Kidney epithelial cell (primary cell): ENCODE measurements at places on chromosomes 16 and 17.

- DNase-seq = no peak
Observed at GRCh38 chr16:52364500-52364899, 182.4 kb downstream of the TOX3 start.

- DNase-seq = no peak
Observed at GRCh38 chr17:5237541-5238016, 2.9 kb upstream of the SCIMP start.

- no peak for DNase-seq
Observed at GRCh38 chr16:9780831-9781230, 401.4 kb downstream of the GRIN2A start.

- DNase-seq = peak; percentile 61
Observed at GRCh38 chr16:85514598-85515318, 98.4 kb upstream of the GSE1 start.

DNA sequence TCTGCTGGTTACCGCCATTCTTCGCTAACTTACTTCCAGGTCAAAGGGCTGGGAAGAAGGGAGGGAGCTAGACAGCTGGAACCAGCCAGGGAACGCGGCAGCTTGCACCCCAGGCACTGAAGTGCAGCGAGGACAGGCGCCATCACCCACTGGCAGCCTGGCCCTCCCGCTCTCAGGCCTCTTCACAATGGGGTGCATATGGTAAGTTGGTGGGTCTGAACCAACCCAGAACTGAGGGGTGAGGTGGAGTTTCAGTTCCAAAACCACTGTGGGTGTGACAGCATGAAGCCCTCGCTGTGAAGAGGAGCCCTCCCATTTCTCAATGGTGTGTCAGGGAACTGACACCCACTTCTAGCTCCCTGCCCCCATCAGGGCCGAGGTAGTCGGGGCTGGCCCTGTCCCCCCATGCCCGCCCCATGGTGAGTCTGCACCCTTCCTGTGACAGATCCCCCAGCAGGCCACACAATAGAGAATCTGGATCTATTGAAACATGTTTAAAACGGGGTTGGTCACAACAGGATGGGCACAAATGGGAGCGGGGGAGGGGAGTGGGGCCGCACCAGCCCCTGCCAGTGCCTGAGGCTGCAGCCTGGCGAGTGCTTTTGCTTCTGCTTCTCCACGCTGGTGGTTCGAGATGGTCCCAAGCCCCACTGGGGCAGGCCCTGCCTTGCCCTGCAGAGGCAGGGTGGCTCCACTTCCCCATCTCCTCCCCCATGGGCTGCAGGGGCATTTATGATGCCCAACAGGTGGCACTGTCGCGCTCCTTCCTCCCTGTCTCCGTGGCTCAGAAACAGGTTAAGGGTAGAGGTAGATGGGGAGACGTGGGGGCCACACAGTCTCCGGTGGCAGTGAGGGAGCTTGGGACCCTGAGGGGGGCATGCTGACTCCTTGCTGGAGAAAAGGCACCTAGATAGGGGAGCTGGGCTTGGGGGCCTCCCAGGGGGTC lies 2.3 kb downstream of the LIMD2 start:
- no peak for DNase-seq

DNA sequence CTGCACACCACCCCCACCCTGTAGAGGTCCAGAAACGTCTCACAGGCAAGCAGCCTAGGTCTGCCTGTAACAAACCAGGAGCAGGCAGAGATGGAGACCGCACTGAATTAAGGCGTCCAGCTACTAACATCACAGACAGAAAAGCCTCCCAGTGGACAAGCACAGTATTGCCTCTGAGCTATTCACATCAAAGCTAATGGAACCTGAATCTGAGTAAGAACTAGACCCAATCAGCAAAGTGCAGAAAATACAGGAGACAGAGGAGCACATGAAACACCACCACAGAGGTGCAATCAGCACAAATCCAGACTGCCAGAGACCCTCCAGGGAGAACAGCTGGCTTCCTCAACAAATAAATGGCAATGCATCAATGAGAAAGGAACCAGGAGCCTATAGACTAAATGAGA lies 22.2 kb upstream of the PEMT start:
- peak; percentile 43 for DNase-seq

DNA sequence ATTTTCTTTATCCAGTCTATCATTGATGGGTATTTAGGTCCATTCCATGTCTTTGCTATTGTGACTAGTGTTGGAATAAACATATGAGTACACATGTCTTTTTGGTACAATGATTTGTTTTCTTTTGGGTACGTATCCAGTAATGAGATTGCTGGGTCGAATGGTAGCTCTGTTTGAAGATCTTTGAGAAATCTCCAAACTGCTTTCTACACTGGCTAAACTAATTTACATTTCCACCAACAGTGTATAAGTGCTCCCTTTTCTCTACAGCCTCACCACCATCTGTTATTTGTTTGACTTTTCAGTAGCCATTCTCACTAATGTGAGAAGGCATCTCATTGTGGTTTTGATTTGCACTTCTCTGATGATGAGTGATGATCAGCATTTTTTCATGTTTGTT lies 103.7 kb downstream of the GOSR1 start:
- no peak for DNase-seq

DNA sequence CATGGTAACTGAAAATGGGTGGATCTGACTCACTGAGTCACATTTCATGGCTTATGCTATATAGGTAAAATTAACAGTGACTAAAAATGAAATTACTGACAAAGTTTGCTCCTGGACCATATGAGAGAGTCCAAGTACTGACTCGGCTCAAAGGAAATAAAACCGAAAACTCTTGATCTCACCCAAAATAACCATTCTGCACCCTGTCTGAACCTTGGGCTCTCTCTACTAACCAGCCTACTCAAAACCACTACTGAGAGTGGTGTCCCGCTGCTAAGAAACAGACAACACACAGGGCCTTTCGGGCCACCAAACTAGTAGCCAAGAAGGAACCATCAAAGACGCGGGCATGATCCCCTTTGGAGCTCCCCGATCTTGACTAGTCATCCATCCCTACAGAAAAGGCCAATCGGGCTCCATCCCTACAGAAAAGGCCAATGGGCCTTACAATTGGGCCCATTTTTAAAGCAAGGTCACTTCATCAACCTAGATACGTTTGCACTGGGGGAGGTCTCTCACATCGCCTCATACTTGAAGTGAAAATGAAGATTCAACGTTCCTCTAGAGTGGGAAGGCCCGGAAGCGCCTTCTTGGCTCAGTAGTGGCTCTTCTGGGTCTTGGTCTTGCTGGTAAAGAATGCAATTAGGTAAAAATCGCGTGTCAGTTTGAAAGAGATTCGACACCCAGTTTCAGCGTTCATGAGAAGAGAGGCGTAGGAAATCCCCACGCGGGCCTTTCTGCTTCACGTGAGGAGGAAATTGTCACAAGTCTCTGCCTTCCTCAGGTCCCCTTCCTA lies 720 bp upstream of the ZPBP2 start:
- DNase-seq = no peak

- DNase-seq = no peak
Observed at GRCh38 chr17:61250335-61250890, 149.2 kb upstream of the TBX2 start.

DNA sequence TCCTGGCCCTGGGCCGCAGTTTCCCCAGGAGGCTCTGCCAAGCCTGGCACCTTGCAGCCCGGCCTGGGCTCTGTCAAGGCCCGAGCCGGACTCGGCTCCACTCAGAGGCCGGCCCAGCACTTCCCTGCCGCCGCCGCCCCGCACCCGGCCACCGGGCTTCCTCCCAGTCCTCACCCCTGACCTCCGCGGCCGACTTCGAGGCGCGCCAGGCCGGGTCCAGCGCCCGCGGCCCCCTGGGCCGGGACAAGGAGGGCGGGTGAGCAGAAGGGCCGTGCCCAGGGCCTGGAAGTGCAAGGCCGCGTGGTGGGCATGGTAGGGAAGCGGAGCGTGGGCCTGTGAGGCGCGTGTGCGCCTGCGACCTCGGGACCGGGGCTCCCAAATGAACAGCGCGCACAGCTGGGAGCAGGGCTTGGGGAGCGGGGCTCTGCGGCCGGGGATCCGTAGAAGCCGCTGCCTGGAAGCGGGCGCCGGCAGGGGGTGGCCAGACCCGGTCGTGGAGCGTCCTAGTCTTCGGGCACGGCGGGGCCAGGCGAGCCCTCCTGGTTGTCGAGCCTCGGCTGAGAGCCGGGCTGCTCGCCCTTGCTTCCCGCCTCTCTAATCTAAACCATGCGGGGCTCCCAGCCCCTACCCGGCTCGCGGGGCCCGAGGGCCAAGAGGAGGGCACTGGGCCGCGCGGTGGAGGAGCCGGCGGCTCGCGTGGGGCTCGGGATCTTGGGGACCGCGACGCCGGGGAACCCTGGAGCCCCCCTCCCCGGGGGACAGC lies 503 bp upstream of the TBX4 start:
- no peak for DNase-seq

DNA sequence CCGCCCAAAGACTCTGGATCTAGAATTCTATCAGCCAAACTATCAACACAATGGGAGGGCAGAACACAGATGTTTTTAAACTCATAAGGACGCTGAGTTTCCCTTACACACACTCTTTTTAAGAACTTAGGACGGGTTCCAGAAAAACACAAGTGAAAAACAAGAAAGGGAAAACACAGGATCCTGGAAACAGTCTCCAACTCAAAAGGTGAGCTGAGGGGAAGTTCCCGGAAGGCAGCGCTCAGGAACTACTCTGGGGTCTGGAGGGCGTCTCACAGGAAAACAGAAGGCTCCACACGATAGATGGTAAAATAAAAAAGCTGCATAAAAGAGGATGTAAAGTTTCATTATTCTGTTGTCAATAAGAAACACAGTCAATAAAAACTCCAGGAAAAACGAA lies 80.2 kb upstream of the DOC2B start:
- no peak for DNase-seq

- no peak for DNase-seq
Observed at GRCh38 chr16:57998486-57998885, 2.0 kb downstream of the ZNF319 start.

- no peak for DNase-seq
Observed at GRCh38 chr17:35184274-35184673, 9.9 kb downstream of the SLC35G3 start.

DNA sequence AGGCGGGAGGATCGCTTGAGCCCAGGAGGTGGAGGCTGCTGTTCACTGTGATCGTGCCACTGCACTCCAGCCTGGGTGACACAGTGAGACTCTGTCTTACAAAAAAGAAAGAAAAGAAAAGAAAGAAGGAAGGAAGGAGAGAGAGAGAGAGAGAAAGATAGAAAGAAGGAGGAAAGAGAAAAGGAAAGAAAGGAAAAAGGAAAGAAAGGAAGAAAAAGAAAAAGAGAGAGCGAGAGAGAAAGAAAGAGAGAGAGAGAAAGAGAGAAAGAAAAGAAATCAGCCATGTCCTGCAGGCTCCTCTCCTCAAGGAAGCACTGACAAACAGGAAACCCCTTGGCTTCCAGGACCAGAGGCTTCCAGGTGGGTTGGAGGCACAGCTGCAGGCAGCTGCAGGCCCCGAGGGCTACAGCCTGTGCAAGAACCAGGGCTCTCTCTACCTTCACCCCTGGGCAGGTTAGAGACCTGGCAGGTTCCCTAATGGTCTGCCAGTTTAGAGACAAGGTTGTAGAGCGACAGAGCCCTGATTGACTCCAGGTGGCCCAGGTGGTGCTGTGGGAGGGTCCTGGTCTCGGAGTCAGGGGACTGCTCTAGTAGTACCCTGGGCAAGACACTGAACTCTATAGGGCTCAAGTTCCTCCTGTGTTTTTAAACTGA lies 53.8 kb downstream of the PECAM1 start:
- no peak for DNase-seq

DNA sequence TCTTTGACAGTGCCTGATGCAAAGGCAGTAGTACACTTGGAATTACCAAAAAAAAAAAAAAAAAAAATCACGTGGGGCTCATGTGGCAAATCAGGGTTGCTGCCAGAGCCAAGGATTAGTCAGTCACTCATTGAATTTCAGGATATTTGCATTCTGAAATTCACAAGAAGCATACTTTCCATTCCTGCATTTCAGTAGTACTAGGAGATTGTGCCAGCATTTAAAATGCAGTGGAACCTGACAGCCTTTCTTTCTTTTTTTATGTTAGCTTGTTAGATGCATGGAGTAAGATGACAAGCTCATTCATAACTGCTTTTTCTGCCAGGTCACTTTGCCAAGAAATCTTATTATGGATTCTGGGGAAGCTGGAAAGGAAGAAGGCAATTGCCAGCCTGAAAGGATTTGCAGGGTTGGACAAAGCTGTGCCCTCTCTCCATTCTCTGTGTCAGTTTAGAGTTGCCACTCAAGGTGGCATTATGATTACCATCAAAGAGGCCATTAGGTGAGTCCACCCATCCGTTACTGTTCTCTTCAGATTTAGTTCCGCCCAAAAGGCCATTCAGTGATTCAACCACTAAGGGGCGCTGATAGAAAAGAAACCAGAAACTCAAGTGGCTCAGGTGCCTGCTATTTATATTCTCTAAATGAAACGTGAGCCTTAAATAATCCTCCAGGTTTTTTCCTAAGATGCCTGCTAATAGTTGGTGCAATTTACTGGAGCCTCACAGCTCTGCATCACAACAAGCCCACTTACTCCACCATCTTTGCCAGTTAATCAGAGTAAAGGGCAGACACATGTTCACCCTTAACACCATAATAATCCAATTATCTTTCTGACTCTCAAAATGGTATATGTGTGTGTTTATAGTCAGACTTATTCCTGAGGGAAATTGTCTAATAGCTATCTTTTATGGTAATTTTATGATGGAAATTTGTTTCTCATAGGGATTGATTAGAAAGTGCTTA lies 59.0 kb downstream of the TANGO6 start:
- peak; percentile 12 for DNase-seq

DNA sequence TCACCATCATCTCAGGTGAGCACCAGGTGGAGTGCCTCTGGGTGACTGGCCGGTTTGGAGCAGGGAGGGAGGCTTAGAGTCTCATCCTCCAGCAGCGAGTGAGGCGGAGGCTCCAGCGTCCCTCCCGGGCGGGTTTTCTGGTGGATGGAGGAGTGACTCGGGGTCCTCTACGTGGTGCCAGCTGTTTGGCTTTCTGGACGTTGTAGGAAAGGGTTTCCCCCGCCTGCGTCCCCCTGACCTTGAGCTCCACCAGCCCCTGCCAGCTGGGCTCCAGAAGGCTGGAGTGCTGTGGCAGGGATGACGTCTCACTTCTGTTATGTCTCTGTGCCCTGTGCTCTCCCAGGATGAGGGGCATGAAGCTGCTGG lies 522 bp downstream of the DNASE1 start:
- DNase-seq = no peak

DNA sequence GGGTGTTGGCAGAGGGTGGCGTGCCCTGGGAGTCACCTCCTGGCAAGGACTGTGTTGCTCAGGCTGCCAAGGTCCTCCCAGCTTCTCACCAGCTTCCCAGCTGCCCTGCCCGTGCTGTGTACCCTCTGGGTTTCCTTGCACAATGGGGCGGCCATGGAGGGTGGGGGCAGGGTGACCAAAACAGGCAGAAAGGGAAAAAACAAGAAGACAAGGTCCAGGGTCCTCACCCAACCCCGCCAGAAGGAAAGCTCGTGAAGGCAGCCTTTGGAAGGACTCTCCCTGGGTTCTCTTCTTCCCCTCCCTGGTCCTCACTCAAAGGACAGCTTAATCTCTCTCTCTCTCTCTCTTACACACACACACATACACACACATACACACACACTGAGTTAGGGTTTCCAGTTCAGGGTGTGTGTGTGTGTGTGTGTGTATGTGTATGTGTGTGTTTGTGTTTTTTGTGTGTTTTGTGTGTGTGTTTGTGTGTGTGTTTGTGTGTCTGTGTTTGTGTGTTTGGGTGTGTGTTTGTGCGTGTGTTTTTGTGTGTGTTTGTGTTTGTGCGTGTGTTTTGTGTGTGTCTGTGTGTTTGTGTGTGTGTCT lies 2.0 kb downstream of the SLC13A5 start:
- DNase-seq = no peak

- DNase-seq = no peak
Observed at GRCh38 chr17:56076980-56077379, 76.3 kb upstream of the ANKFN1 start.

- DNase-seq = no peak
Observed at GRCh38 chr16:8070506-8070905, 519.8 kb downstream of the TMEM114 start.
